ENCODE measurements at places on chromosomes 5 and 9. TPM values are rescaled to one million over a fixed set of nuclear protein-coding genes. Genes with fewer than 3 reads are reported as not detected.

DNA sequence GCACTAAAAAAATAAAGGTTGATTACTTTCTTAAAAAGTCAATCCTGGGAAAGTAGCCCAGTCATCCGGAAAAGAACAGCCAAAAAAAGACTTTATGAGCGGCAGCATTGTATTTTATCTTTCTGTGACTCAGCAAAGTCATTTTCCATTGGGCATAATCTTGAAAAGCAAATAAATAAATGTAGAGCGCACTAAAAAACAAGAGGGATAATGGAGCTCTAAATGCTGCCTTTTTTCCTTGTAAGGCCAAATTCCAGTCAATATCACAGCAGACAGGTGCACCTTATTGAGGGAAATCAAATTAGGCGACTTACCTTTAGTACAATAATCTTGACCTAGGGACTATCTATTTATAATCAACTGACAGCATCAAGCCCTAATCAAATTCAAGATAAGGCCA lies 266.8 kb downstream of the MTRR start:
- H3K27me3 ChIP-seq: no peaks in the 10 kb centered on the region
- H3K27ac ChIP-seq: no peak overlapping the region
- no peaks in the 10 kb centered on the region for H3K36me3 ChIP-seq
- no peaks in the 10 kb centered on the region for H3K4me1 ChIP-seq
- DNase-seq: no peak

DNA sequence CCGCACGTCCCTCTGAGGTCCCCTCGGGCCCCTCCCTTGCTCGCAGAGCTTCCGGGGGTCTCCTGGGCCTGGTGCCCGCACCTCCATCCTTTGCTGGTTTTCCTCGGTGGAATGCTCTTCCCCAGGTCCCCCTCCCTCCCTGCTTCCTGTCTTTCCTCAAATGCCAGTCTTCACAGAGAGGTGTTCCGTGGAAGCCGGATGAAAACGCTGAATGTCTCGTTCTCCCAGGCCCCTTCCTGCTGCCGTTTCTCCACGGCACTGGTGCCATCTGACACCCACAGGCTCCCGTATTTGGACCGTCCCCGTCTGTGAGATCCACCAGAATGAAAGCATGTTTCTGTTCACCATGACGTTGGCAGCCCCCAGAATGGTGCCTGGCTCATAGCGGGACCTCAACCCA lies 4.1 kb downstream of the OR2V1 start:
- no peak overlapping the region for H3K4me3 ChIP-seq
- peaks cover 50% of the 10 kb centered on the region for H3K27me3 ChIP-seq
- no peaks in the 10 kb centered on the region for H3K4me1 ChIP-seq
- DNase-seq: no peak

- H3K27me3 ChIP-seq: no peaks in the 10 kb centered on the region
- H3K27ac ChIP-seq: no peak overlapping the region
Observed at GRCh38 chr9:4750023-4750673, 9.1 kb upstream of the AK3 start.

LPAR1 gene
- not detected for total RNA-seq

- H3K4me1 ChIP-seq: no peaks in the 10 kb centered on the region
- H3K36me3 ChIP-seq: no peaks in the 10 kb centered on the region
- no peak for DNase-seq
- H3K4me3 ChIP-seq: no peak overlapping the region
- H3K27me3 ChIP-seq: no peaks in the 10 kb centered on the region
- no peak overlapping the region for H3K27ac ChIP-seq
Observed at GRCh38 chr5:136146201-136146600, 13.6 kb downstream of the SMAD5 start.

GRCh38 chr5:111517853-111518501 lies 5.6 kb upstream of the STARD4 start:
- H3K27me3 ChIP-seq: no peaks in the 10 kb centered on the region
- H3K27ac ChIP-seq: no peak overlapping the region
- H3K36me3 ChIP-seq: no peaks in the 10 kb centered on the region
- peaks cover 3% of the 10 kb centered on the region for H3K4me1 ChIP-seq
- H3K4me3 ChIP-seq: no peak overlapping the region
- DNase-seq: no peak

MEGF10 gene
- total RNA-seq: not detected

- peaks cover 19% of the 10 kb centered on the region for H3K27me3 ChIP-seq
- H3K36me3 ChIP-seq: no peaks in the 10 kb centered on the region
- no peaks in the 10 kb centered on the region for H3K4me1 ChIP-seq
- H3K27ac ChIP-seq: no peak overlapping the region
- H3K4me3 ChIP-seq: no peak overlapping the region
Observed at GRCh38 chr9:84955971-84956370, 286.4 kb downstream of the NTRK2 start.
